ENCODE measurements at places on chromosomes 2 and 18.

DNA sequence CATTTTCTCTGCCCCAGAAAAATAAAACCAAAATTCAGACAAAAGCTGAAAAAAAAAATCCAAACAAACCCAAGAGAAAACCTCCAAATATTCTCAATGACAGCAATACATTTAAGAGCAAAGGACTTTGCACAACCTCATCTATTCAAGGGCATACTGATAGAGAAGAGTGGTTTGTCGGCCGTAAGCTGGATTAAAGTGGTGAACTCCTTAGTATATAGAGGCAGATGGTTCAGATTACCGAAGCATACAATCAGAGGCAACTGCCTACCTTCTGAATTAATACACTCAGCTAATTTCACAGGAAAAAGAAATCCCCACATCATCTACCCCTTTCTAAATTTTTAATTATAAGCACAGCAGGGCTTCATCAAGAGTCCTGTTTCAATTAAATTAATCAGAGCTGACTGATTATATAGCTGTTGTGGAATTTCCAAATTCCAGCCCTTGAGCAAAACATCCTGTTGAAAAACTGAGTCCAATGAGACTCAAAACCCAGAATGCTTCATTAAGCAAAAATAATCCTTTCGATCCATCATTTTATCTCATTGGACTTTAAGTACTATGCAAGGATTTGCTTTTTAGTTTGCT, at the start of gene CPLX4:
Gene CPLX4, minus strand, starts transcription at position 190 of the 591 bp plus-strand sequence. Its CDS starts 187 bp downstream, at position 3.
- DNase-seq = no peak

DNA sequence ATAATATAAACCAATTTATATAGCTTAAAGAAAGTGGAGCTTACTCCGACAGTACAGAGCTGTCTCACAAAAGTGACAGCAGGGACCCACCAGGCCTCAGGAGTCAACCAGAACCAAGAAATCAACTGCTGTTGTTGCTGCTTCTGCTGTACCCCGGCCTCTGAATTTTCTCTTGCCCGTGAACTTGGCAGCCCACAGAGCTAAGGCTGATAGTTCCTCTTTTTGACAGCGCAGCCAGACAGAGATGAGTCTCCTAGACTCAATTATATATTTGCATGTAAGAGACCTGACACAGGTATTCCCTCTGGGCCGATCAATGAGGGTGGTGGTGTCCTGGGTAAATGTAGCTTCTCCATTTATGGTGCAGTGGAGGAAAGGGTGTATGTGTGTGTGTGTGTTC, 109.4 kb downstream of the KCTD1 start:
- DNase-seq = no peak

GRCh38 chr2:28228434-28228995, 164.1 kb upstream of the FOSL2 start:
- no peak for DNase-seq

- no peak for DNase-seq
Measured at GRCh38 chr2:54545702-54546450, 89.7 kb downstream of the SPTBN1 start.

GRCh38 chr2:207768866-207769596, 675 bp downstream of the FZD5 start:
- peak; percentile 47 for DNase-seq

- no peak for DNase-seq
Measured at GRCh38 chr2:27795868-27796277, 24.4 kb downstream of the MRPL33 start.

GRCh38 chr2:1020206-1020605, 69.6 kb downstream of the SNTG2 start:
- DNase-seq = no peak

GRCh38 chr2:10008809-10009176, 34.6 kb upstream of the KLF11 start:
- DNase-seq = no peak

DNA sequence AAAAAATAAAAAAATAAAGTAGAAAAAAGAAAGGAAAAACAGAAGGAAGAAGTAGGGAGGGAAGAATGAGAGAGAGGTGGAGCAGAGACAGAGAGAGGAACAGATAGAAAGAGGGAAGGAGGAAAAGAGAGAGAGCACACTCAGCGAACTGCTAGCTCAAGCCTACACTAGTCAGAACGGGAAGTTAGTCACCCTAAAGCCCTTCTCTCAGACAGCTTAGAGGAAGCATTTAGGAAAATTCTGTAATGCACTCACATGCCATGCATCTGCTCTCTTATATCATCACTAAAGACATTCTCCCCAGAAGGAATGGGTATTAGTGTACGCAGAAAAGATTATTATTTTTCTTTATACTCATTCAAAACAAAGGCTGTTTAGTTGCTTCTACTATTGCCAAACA, 68.1 kb upstream of the SULT1C3 start:
- no peak for DNase-seq

GRCh38 chr2:28821295-28821958, 10.8 kb downstream of the SPDYA start:
- peak; percentile 4 for DNase-seq

GRCh38 chr2:71851094-71851750, 296.4 kb downstream of the CYP26B1 start:
- DNase-seq = no peak

GRCh38 chr2:216233281-216233995, 124.3 kb downstream of the XRCC5 start:
- DNase-seq = no peak

DNA sequence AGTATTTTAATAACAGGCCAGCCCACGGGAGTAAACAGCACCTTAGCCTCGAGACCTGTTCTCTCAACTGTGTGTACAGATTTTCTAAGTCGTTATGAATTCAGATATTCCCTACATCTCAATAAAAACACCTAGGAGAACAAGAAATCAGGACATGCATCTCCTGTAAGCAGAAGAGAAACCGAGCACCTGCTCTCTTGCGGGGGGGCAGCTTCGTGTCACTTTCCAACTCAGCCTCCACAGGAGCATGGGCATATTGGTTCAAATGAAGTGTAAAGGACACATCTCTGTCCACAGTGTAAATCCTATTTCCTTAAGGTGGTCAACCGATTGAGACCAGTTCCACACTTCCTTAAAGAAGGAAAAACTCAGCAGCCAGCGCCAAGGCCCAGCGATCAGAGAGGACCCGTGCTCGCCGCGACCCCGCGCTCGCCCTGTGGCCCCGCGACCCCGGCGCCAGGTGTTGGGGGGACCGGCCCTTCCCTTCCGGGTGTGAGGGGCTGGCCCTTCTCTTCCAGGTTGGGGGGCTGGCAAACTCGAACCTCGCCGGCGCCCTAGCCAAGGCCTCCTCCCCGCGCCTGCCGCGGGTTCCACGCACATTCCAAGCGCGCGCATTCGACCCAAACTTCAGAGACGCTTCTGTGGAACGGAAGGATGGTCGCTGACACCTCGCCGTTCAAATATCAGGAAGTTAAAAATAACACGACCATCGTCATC, 652 bp downstream of the SH3YL1 start:
- DNase-seq = no peak

- DNase-seq = peak; percentile 36
Measured at GRCh38 chr18:36532394-36532793, 234.9 kb downstream of the FHOD3 start.

- no peak for DNase-seq
Measured at GRCh38 chr2:101534149-101534611, 59.3 kb upstream of the RFX8 start.

DNA sequence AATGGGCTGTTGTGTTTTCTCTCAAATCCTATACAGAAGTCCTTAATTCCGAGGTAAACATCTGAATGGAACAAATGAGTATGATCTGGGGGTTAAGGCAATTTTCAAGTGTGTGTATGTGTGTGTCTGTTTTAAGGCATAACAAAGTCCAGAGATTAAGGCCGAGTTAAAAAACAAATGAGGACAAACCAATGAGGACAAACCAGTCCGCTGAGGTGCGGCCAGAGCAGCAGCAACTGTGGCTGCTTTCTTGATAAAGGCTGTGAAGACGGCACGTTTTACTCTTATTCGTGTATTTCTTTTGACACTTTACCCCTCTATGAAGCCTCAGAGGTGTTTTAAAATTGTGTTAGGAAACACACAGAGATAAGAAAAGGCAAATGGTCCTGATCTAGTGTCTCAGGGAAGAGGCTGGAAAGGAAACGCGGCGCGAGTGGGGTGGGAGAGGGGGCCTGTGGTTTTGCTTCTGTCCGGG, 495 bp upstream of the GULP1 start:
- DNase-seq = no peak

DNA sequence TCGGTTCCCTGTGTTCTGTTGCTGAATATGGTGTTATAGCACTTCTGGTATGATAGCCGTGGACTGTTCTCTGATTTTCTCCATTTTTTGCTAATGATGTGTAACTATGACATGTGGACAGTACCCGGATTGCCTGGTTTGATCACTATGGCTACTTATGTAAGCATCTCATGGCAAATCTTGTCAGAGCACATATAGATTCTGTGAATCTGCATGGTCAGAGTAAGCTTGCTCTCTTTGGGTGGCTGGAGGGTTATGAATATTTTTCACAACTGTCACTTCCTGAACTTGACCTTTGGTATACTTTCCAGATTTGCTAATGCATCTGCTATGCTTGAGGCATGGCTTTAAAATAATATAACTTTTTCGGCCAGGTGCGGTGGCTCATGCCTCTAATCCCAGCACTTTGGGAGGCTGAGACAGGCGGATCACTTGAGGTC, 36.8 kb upstream of the ATP8B1 start:
- DNase-seq = peak; percentile 58

DNA sequence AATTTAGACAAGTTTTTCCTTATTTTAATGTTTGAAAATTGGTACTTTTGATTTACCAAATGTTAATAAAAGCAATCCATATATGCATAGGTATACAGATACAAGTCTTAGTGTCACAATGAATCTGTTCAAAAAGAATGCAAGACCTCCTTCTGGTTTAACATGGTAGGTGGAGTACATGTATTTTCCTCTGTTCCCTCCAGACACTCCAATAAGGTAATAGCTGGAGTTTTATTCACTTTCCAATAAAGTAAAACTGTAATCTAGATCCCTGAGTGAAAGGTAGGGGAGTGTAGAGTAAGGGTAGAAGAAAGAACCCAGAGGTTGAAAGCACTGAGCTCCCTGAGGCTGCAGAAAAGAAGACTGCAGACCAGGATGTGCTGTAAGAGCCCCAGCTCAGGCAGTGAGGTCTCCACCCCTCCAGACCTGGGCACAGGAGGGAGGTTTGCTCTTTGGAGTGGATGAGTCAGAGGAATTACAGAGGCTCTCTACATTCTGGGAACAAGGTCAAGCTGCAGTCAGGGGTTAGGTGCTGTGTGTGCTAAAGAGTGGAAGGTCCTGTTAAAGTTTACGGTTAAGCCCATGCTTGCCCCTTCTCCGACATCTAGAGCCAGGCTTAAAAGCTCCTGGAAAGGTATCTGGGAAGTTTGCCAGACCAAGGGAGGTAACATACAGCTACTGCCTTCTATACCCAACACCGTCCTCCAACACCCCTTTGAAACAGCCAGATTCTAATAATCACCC, 27.6 kb upstream of the STAT1 start:
- peak; percentile 79 for DNase-seq

GRCh38 chr18:63979409-63979920, 9.6 kb downstream of the SERPINB8 start:
- DNase-seq = peak; percentile 28

DNA sequence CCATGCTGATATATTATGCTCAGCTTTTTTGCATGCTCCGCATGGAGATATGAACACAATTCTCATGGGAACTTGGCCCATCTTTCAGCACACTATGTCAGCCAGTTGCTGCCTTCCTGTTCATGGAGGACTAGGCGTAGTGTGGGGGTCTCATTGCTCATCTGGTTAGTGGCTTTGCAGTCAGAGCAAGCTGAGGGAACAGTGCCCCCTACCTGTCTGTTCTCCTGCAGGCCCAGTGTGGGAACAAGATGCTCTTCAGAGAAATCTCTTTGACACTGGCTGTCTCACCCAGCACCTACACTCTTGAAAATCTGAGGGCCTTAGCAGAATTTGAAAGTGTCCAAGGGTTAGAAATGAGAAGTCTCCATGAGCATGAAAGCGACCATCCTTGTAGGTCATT, 47.1 kb downstream of the SPTBN1 start:
- DNase-seq = no peak

DNA sequence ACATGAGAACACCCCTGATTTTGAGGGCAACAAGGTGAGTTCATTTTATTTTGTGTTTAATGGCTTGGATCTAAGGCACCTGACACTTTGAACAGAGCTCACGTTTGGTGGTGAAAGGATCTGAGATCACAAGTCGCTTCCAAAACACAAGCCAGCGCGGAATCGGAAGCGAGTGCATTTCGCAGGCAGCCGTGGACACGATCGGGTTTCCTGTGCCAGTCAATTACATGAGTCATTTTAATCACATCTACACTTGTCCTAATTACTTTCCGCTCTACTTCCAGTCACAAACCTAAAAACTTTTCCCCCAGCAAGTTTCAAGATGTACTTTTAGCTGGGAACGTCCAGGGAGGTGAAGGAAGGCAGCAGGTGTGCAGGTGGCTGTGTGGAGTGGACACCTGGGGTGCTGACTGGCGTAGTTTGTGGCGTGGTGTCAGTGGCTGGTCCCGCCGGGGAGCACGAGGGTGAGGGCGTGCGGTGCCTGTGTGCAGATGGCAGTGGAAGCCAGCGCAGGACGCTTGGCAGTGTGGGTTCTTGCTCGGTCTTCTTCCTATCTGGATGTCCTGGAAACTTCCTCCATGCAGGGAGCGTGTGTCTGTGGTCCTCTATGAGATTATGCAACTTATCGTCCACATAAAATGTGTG, 75.6 kb downstream of the DCDC2C start:
- DNase-seq = no peak

DNA sequence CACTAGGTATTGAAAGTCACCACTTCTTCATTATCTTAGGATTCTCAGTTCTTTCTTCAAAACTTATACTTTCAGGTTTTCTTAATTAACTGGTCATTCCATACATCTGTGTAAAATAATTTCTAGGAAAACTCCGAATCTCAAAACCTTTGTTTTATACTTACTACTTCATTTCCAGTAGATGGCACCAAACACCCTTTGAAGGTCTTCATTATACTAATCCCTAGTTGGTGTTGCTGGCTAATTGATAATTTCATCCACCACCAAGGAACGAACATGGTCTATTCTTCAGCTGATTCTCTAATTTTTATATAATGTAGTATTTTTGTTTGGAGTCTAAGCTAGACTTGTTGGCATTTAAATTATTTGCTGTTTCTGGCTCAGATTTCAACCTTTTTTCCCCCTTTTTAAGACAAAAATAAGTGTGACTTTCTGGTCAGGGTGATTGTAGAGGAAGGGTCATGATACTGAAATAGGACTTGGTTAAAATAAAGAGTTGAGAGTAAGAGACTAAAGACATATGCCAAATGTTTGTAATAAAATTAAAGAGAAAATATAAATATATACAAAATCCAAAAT, 2.8 kb upstream of the MXD1 start:
- no peak for DNase-seq

DNA sequence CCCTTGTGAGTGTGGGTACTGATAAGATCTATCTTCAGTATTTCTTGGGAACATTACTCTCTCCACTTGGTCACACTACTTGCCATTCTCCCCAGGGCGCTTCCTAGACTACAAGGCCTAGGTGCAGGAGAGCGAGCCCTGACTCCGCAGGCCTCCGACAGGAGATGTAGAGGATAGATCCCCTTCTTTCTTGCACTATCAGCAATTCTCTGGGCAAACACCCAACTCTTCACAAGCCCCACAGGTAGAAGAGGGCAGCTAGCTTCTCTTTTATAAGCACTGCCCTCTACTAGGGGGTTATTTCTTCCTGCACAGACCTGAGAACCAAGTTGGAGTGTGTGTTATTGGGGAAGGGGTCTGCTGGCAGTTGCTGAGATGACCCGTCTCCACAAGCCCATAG, 10.7 kb upstream of the RMDN2 start:
- no peak for DNase-seq
